H54 (cell line): ENCODE measurements at places on chromosomes 12 and 14.

GRCh38 chr12:50572760-50573159 is 68.0 kb downstream of the DIP2B start:
- no peak for DNase-seq

- no peak for DNase-seq
These were observed 182.1 kb downstream of the C12orf50 start for GRCh38 chr12:87847147-87847546.

- no peak for DNase-seq
These were observed 776.8 kb downstream of the NRXN3 start for GRCh38 chr14:78946949-78947348.

DNA sequence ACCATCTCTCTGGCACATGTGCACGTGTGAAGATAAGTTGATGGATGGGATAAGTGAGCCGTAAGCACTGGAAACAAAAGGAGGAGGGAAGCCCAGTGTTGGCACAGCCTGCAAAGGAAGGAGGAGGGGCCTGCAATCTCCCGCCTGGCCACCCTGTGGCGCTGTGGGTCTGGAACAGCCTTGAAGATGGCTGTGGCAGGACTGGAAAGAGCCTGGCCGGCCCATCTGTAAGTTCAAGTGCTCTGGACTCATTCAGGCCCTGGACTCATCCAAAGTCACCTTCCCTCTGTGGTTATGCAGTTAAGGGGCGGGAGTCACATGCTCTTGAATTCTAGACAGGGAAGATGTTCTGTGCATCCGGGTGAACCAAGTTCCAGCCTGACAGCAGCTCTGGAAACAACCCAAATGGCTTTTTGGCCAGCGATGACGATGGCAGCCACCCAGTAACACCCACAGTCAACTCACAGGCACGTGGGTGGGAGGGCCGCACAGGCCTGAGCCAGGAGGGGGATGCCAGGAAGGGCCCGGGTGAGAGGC is 50.4 kb downstream of the CHGA start:
- peak; percentile 50 for DNase-seq

DNA sequence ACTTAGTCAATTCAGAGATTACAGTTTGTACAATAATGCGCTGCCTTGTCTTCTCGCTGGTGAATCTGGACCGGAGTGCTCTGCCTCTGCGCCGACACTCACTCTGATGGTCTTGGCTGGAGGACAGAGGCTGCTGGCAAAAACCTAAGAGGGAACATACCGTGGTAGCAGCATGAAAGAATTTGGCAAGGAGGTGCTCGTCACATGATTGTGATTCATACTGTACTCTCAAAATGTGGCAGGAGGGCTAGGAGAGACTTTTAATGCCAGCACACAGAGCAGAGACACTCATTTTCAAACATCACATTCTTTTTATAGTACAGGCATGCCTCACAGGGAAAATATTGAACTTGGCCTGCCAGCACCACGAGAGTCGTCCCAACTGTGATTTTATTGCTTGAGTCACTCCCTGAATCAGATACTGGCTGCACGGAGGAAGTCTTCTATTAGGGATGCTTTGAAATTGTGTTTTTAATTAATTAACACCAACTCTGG is 67.8 kb downstream of the HMGA2 start:
- DNase-seq: peak; percentile 59

- DNase-seq: no peak
These were observed 59.6 kb upstream of the ACTN1 start for GRCh38 chr14:69038455-69039287.

- DNase-seq: no peak
These were observed 45.6 kb upstream of the SGPP1 start for GRCh38 chr14:63773504-63773903.

DNA sequence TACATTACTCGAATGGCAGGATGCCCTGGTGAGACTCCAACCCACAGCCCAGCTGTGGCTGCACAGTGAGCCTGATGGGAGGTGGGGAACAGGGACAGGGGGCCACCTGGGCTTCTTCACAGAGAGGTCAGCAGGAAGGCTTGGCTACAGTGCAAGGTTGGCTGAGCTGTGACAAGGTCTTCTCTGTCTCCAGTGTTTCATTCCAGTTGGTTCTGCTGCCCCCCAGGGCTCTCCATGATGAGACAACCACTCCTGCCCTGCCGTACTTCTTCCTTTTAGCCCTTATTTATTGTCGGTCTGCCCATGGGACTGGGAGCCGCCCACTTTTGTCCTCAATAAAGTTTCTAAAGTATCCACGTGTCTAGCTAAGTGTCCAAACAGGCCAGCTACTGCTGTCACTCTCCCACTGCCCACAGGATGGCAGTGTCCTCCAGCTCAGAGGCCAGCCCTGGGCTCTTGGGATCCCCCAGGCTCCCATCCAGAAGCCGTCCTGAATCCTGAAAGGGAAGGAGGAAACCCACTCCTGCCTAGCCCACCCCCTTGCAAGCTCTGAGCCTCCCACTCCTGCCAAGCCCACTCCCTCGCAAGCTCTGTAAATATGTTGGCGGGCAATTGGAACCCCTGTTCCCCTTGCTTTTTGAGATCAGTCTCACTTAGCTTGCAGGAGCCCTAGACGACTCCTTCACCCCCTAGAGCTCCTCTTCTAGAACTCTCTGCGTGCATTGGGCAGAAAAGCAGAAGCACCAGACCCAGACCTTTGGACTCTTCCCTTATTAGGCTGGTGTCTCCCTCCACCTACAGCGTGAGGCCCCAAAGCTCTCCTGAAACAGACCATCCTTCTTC is 5.4 kb downstream of the C1QL4 start:
- DNase-seq: peak; percentile 90

DNA sequence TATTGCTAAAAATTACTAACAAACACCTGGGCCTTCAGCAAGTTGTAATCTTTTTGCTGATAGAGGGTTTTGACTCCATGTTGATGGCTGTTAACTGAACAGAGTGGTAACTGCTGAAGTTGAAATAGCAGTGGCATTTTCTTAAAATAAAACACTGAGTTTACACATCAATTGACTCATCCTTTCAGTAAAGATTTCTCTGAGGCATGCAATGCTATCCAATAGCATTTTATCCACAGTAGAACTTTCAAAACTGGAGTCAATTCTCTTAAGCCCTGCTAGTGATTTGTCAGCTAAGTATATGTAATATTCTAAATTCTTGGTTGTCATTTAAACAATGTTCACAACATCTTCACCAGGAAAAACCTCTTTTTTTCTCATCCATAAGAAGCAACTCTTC is 59.5 kb downstream of the CMAS start:
- DNase-seq: no peak

- DNase-seq: no peak
These were observed 256.4 kb downstream of the NUAK1 start for GRCh38 chr12:105882404-105882803.

GRCh38 chr12:56996793-56997545 is 9.4 kb downstream of the ZBTB39 start:
- no peak for DNase-seq

- DNase-seq: no peak
These were observed 164.5 kb downstream of the SLC38A4 start for GRCh38 chr12:46661110-46661845.

- DNase-seq: no peak
These were observed 93.3 kb downstream of the ATP23 start for GRCh38 chr12:58034712-58035111.

- DNase-seq: no peak
These were observed 105.4 kb downstream of the ITPR2 start for GRCh38 chr12:26727482-26728204.

DNA sequence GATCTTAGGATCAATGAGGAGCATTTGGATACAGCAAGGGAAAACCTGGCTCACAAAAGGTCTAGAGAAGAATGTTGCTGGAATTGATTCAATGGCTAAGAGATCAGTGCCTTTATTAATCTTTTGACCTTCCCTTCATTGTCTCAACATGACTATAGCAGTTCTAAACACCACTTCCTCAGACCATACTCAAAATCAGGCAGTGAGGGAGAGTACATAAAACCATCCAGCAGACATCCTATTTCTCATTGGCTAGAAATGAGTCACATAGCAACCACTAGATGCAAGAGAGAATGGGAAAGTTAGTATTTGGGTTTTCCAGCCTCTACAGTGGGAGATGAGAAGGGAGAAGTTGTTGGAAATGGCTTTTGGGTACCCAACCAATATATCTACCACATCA is 151.4 kb upstream of the NUDT4 start:
- no peak for DNase-seq

- DNase-seq: no peak
These were observed 49.5 kb upstream of the RIC8B start for GRCh38 chr12:106724934-106725333.

DNA sequence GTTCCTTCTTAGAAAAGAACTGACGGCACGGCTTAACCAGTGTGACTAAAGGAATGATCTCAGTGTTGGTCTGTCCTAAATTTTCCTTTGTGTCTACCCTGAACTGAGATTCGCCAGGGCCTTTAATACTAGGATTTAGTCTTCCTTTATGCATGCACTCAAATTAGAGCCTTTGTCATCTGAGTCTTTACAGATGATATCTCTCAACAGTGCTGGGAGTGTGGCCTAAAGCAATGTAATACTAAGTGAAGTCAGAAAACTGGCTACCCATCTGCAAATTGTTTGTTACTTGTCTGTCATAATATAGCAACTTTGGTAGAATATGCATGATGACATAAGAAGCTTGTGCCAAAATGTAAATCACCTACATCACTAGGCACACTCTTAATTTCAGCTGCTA is 95.4 kb downstream of the PTPRO start:
- DNase-seq: no peak

- no peak for DNase-seq
These were observed 41.9 kb downstream of the EID3 start for GRCh38 chr12:104345234-104346066.

- DNase-seq: no peak
These were observed 297.5 kb downstream of the NAV3 start for GRCh38 chr12:78128211-78128610.

GRCh38 chr14:106277503-106277902 is 751.1 kb downstream of the TMEM121 start:
- peak; percentile 54 for DNase-seq

DNA sequence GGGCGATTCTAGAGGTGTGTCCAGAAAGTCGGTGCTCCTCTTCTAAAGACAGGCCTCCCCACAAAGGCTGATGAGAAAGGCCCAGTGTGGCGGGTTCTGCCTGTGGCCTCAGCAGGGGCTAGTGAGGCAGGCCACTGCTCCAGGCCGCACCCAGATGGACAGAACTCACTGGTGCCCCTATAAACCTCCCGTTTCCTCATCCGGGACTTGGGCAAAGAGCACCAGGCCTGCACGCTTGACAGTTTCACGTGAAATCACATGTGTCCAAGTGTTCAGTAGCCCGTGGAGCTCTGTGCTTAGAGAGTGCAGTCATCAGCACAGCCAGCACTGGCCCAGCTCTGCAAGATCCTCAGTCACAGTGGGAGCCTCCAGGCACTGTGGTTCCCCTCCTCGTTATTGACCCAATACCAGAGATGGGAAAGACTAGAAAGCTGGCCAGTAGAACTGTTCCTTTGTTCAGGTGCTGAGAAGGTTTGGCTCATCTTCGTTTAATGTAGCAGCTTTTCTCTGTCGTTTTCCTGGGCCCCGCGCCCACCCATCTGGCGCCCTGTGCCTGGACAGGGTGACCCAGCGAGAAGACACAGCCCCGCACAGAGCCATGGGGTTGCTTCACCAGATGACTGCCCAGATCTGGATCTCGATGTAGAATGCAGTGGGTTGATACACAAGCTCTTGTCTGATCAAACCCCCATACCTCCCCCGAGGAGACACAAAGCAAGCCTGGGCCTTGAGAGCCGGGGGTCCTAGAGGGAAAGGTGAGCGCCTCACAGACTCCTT is 26.3 kb downstream of the IL31 start:
- no peak for DNase-seq

GRCh38 chr14:104253901-104254353 is 115.5 kb downstream of the KIF26A start:
- DNase-seq: no peak

DNA sequence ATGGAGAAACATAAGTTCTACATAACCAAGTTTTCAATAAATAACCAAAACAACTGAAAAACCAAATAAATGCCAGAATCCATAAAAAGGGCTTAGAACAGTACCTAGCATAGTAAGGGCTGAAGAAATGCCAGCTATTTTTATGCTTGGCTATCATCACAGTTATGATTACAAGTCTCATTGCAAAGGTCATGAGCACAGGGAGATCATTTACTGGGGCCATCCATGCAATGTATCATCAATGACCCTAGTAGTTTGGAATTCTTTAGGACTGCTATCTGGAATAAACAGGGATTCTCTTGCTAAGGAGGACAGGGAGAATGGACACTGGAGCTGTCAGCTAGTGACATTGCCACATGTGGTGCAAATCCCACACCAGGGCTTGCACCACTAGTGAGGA is 92.5 kb upstream of the NAP1L1 start:
- no peak for DNase-seq

GRCh38 chr12:54940727-54941315 is 43.7 kb downstream of the TESPA1 start:
- DNase-seq: no peak

DNA sequence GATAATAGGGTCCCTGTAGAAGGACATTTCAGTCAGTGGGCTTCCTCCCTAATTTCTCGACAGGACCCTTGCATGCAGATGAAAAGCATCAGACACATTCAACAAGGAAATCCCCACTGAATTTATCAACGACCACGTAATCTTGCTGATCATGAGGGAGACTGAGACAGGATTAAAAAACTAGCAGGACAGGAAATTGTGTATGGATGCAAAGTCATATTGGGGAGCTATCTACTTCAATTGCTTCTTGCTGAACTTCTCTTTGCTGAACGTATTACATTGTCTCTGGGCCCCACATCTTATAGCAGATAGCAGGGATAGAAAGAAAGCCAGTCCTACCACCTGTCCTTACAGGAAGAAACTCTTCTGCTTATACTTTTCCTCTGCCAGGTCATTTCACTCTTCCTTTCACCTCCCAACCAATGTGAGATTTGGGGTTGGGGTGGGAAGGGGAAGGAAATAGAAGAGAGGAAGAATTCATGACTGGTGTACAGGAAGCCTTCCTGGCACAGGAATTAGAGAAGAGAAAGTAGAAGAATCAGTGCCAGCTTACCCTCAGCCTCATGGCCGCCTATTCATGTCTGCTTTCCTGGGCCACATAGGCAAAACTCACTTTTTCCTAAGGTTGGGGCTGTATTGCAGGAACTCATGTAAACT is 333.3 kb downstream of the ZFP36L1 start:
- no peak for DNase-seq

GRCh38 chr14:64602826-64603225 is 53.1 kb downstream of the PPP1R36 start:
- no peak for DNase-seq

DNA sequence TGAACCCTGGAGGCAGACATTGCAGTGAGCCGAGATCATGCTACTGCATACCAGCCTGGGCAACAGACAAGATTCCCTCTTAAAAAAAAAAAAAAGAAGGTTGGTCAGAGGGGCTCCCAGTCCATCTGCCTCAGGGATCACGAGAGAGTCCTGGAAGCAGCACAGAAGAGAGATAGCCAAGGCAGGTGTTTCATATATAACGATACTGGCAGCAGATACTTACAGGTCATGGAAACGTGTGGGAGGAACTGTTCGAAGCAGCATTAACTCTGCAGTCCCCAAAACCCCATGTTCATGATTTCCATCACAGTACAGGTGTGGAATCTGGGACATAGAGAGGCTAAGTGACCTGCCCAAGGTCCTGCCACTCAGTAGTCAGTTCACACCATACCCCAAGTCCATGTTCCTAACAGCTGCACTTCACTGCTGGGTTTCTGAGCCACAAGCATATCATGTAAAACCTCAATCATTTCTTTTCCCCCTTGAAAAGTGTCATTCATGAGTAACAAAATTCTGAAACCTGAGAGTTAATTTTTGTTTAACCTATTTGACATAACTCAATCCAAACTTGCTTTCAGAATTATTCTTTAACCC is 16.7 kb downstream of the CDK2AP1 start:
- no peak for DNase-seq

GRCh38 chr12:57157588-57158173 is 10.3 kb upstream of the LRP1-AS start:
- no peak for DNase-seq
